ENCODE measurements at places on chromosomes 12 and 14.

DNA sequence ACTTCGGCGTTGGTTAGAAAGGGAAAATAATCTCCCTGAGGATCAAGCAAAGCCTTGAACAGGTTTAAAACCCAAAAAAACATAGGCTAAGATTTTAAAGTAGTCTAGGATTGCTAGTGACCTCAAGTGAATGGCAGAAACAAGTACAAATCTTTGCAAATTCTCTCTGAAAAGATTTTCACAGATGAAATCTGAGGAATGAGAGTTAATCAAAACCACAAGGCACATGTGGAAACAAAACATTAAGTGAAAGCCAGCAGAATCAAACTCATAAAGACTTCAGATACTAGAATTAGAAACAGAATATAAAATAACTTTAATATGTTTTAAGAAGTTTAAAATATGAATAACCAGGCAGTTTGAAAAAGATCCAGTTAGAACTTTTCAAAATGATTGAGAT is 52.2 kb upstream of the CFL2 start:
- DNase-seq = peak; percentile 29

- no peak for DNase-seq
These were observed 49.7 kb upstream of the ARHGAP5 start for GRCh38 chr14:32027255-32027939.

GRCh38 chr14:98578204-98578603 is 693.8 kb downstream of the BCL11B start:
- no peak for DNase-seq

- DNase-seq = no peak
These were observed 373.4 kb downstream of the NELL2 start for GRCh38 chr12:44502681-44503080.

DNA sequence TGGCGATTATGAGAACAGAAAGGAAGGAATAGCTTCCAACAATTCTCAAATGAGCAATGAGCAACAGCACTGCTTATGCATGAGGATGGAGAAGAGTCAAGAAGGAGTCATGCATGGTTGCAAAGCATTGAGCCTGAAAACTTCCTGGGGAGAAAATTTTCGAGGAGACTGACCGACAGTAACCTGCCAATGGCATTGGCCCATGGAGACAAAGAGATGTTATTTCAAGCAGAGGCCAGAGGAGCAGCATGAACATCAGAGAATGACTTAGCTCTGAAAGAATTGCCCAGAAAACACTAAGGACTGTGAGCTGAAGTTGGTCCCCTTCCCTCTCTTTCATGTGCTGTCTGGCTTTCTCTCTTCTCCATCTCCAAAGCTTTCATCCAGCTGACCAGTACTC is 343.4 kb downstream of the ADAMTS20 start:
- no peak for DNase-seq

GRCh38 chr12:92511786-92512185 is 191.0 kb upstream of the PLEKHG7 start:
- DNase-seq = no peak

- no peak for DNase-seq
These were observed 132.3 kb upstream of the CRY1 start for GRCh38 chr12:107225635-107226034.

GRCh38 chr12:85357609-85358008 is 77.6 kb downstream of the ALX1 start:
- no peak for DNase-seq

GRCh38 chr12:45852508-45852907 is 123.0 kb downstream of the ARID2 start:
- no peak for DNase-seq

DNA sequence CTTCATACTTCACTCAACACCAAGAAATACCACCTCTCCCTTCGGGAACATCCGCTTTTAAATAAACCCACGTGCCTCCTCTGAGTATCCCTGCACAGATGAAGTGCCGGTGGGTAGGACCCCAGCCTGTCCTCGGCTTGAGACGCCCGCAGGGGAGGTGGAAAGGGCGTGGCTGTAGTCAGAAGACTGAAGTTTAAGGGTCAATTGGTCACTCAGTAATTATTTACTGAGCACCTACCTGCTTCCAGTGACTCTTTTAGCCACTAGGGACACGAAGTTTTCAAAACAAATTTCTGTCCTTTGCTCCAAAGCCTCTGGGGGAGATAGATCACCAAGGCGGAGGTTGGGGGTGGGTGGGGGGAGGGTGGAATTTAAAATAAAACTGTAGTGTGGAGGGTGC is 309.4 kb downstream of the VRK1 start:
- no peak for DNase-seq

DNA sequence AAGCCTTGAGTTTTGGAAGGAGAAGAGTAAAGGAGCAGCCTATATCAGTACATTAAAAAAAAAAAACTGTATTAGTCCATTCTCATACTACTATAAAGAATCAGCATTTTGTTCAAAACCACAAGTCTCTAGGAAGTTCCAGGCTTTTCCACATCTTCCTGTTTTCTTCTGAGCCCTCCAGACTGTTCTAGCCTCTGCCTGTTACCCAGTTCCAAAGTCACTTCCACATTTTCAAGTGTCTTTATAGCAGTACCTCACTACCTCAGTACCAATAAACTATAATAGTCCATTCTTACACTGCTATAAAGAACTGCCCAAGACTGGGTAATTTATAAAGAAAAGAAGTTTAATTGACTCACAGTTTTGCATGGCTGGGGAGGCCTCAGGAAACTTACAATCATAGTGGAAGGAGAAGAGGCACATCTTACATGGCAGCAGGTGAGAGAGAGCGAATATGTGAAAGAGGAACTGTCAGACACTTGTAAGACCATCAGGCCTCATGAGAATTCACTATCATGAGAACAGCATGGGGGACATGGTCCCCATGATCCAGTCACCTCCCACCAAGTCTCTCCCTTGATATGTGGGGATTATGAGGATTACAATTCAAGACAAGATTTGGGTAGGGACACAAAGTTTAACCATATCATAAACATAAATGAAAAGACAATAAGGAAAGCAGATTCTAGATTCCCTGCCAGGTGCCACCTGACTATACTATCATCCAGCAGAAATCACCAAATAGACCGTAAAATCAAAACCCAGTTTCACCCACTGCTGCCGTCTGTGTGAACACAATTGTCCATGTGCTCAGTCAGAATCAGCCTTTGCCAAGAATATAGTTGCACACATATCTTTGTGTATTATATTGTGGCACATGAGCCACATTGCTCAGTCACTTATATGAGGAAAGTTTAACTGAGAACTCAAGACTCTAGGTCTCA is 27.8 kb downstream of the TOGARAM1 start:
- no peak for DNase-seq

DNA sequence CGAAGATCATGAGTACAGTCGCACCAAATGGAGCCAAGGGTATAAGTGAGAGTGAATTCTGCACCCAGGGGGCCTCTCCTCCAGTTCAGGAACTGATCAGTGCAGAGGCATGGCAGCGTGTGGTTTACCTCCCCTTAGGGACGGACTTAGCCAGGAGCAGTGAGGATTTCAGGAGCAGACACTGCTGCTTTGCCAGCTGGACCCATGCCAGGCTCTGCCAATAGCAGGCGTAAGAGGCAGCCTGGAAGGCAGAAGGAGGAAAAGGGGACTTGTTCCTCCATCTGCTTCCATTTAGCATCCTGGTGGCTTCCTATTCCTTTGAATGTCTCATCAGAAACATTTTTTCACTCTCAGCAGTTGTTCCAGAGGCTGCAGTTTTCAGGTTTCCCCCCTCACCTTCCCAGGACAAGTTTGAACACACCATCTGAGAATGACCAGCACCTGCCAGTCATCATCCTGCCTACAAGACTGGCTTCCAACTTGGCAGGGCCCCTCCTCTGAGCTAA is 137.0 kb upstream of the LMNTD1 start:
- DNase-seq = peak; percentile 64

GRCh38 chr12:104347374-104348075 is 44.0 kb downstream of the EID3 start:
- DNase-seq = no peak

DNA sequence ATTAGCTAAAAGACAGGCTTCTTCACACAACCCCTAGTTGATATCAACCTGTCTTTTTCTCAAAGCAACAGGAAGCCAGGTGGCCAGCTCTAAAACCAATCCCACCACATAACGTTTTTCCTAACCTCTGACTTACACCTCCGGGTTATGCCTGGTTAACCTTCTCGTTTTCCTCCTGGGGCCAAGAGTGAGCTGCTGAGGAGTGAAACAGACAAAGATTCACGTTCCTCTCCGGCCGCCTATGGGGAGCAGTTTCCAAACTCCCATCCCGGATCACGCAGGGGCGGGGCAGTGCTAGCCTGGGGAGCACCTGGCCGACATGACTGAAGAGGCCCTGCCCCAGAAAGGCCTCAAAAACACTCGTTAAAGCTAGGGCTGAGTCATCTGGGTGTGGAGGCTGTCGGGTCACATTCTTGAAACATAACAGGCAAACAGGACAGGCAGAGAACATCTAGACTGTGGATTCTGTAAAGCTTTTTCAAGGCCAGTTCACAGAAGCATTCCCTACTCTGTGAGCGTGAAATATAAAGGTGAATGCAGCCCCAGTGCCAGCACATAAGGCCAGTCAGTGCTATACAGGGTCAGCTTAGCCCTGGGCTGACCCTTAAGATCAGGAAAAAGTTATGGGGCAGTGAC is 25.9 kb upstream of the LGALS3 start:
- peak; percentile 97 for DNase-seq

DNA sequence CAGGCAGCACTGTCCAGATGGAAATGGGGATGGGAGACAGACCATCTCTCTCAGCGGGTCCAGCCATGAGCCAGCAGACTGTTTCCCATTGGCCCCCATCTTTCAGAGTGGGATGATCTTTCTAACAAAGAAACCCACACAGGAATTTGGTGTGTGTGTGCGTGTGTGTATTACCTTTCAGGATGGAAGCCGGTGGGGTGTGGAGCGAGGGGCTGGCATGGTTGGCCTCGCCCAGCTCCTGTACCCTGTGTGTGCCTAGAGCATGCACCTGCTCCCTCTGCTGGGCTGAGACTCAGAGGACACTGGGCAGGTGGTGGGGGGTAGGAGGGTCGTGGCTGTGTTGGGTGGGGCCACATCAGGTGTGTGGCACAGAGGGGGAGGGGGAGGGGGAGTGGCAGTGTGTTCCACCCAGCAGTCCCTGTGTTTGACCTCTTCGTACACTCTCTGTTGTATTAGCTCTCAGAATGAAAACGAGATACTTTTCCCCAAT is 33.0 kb upstream of the TSPAN9 start:
- DNase-seq = no peak

DNA sequence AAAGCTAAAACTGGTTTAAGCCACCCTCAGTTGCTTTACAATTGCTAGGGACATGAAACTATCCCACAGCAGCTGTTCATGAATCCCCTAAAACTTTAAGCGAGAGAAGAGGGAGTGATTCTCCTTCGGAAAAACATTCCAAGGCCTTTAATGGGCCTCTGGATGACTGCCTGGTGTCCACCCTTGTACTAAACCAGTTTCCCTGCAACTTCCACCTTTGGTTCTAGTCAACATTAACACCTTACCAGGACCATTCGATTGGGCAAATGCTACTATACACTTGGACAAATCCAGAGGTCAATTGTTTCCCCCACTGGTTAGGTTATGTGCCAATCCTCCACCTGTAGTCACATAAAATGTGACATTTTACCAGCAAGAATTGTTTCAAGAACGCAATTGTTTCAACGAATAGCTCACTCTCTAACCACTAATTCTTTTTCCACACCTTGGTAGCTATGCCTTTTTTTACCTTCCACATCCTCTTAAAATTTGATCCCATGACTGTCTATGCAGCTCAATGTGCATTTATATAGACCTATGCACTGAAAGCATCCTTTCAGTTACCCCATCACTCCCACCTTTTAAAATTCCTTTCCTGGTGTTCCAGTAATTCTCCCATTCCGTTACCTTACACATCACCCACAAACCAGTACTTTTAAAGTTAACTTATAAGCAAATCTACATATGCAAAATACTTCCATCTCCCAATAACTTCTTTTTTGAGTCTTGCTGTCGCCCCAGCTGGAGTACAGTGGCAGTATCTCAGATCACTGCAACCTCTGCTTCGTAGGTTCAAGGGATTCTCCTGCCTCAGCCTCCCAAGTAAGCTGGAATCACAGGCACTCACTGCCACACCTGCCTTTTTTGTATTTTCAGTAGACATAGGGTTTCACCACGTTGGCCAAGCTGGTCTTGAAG is 3.6 kb downstream of the UBC start:
- no peak for DNase-seq

DNA sequence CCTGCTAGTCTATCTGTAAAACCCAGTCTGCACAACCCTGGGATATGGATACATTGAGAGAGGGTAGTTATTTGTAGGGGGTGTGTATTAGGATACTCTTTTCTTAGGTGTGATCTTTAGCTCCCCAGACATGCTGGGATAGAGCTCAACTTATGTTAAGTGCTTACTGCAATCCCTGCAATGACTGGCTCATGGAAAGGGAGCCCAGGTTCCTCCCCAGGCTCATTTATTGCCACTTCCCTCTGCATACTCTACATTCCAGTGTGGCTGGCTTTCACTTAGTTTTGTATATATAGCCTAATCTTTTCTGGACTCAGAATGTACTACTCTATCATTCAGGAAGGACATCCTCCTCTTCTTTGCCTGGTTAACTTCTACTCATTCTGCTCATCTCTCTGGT is 172.0 kb downstream of the SYT10 start:
- no peak for DNase-seq

DNA sequence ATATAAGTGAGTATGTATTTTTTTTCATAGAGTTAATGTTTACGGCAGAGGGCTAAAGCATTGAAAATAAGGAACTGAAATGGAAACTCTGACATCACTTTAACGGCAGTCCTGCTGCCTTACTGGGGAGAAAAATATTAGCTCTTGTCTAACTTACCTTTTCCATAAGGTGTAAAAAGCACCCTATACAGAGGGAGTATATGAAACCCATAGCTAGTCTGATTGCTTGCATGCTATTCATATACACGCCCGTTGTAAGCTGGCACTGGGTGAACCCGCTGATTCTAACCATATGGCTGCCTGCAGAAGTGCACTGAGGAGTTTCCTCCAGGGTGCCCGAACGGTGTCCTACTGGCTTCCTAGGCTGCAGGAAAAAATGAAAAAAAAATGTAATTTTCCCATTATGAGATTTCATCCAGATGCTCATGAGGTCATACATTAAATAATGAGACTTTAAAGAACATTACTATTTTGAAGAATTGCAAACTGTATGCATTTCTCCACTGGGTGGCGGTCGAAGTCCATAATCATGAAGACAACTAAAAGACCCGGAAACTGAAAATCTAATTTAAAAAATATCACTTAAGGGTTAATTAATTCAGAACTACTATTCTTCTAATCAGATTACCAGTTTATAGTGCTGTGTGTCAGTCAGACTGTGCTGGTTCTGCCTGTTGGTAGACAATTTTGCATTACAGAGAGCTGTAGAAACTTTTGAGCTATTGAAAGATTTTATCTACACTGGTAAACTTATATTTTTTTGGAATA is 144.7 kb downstream of the ALX1 start:
- no peak for DNase-seq

- DNase-seq = no peak
These were observed 503.7 kb downstream of the NRXN3 start for GRCh38 chr14:78673845-78674244.

DNA sequence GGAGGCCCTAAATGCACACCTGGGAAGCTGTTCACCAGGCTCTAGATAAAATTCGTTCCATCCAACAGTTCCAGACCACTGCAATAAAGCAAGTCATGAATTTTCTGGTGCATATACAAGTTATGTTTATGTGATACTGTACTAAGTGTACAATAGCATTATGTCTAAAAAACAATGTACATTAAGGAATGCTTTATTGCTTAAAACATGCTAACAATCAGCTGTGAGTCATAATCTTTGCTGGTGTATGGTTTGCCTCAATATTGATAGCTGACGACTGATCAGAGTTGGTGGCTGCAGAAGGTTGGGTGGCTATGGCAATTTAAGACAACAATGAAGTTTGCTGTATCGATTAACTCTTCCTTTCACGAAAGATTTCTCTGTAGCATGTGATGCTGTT is 52.3 kb downstream of the ATG14 start:
- no peak for DNase-seq

- DNase-seq = no peak
These were observed 115.6 kb downstream of the LRIG3 start for GRCh38 chr12:58804749-58805148.
